Hematopoietic multipotent progenitor cell treated with erythropoietin and hydrocortisone succinate and interleukin-3 and kit ligand, for 17 days (in vitro differentiated cells): ENCODE measurements at places on chromosomes 16 and 17.

DNA sequence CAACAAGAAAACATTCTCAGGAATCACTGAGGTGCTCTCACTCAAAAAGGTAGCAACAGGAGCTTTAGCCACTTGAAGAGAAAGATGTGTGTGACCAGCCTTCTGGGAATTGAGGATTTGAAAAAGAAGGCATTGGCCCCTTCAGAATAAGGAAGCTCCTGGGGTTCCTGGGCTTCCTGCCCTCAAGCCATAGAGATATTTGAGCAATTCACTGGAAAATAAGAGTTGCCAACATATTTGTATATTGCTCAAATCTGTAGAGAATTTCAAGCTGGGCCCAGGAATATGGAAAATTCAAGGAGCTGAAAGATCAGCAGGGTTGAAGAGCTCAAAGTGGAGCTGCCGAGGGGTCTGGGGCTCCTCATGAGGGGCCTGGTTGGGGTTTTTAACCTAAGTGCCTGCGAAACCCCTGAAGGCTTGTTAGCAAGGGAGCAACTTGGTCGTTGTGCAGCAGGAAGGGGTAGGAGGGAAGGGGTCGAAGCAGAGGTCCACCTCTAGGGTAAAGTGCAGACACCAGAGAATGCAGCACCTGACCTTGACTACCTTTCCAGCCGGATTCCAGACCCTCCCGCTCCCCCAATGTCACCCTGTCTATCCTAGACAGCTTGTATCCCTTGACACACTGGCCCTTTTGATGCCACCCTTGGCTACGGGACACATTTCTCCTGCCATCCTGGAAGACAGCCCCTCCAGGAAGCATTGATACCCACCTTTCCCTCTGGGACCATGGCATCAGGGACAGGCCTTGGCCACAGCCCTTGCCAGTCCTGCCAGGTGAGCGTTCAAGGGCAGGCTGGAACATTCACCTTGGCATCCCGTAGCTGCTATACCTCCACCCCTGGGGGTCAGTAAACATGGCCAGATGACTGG lies 67.6 kb upstream of the SREBF1 start:
- DNase-seq: no peak

GRCh38 chr16:84732674-84733352 lies 33.0 kb downstream of the USP10 start:
- DNase-seq: peak; percentile 79

DNA sequence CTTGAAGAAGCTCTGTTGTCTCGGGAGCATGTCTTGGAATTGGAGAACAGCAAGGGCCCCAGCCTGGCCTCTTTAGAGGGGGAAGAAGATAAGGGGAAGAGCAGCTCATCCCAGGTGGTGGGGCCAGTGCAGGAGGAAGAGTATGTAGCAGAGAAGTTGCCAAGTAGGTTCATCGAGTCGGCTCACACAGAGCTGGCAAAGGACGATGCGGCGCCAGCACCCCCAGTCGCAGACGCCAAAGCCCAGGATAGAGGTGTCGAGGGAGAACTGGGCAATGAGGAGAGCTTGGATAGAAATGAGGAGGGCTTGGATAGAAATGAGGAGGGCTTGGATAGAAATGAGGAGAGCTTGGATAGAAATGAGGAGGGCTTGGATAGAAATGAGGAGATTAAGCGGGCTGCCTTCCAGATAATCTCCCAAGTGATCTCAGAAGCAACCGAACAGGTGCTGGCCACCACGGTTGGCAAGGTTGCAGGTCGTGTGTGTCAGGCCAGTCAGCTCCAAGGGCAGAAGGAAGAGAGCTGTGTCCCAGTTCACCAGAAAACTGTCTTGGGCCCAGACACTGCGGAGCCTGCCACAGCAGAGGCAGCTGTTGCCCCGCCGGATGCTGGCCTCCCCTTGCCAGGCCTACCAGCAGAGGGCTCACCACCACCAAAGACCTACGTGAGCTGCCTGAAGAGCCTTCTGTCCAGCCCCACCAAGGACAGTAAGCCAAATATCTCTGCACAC lies 21.2 kb downstream of the AKAP1 start:
- DNase-seq: no peak

DNA sequence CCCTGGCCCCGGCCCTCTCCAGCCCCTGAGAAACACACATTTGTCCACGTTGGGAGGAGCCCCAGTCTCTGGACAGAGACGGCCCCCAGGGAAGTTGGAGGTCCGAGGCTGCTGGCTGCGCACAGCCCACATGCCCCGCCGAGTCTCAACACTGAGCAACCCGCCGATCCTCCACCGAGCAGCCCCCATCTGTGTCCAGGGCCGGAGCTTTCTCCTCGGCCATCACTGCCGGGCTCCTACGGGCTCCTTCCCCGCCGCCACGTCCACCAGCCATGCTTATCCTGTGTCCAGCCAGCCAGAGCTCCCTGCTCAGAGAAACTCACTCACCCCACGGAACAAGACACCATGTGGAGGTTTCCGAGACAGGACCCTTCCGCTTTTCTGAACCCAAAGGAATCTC lies 103.3 kb downstream of the ENGASE start:
- no peak for DNase-seq

DNA sequence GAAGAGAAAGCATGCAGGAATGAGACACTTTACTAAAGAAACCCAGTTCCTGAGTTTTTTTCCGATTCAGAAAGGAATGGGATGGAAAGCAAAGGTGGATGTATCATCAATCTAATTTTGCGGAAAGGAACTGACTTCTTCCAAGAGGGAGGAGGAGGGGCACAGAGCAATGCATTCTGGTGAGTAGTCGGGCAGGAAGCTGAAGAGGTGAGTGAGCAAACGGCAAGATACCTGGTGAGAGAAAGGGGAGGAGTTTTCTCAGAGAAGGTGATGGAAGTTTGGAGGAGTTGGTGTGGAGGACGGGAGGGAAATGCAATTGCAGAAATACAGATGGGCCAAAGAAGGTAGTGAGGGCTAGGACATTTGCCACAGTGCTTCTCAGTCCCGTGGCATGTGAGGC lies 713.2 kb downstream of the KCNJ2 start:
- no peak for DNase-seq

GRCh38 chr16:31089199-31089598 lies 456 bp upstream of the PRSS53 start:
- no peak for DNase-seq

DNA sequence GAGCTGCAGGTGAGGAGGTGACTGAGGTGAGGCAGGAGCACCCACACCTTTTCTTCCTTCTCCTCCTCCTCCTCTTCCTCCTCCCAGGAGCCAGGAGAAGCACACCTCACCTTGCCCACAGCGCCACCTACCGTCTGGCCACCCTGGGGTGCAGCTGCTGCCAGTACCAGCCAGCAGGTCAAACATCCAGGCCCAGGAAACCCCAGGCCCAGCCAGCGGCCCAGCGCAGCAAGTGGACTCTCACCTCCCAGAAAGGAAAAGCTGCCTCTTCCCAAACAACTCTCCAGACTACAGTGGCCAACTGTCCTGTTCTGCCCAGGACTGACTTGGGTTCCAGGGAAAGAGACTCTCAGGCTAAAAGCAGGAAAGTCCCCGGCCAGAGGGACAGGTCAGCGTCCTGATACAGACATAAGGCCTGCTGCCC lies 22.7 kb downstream of the PEMT start:
- peak; percentile 69 for DNase-seq

DNA sequence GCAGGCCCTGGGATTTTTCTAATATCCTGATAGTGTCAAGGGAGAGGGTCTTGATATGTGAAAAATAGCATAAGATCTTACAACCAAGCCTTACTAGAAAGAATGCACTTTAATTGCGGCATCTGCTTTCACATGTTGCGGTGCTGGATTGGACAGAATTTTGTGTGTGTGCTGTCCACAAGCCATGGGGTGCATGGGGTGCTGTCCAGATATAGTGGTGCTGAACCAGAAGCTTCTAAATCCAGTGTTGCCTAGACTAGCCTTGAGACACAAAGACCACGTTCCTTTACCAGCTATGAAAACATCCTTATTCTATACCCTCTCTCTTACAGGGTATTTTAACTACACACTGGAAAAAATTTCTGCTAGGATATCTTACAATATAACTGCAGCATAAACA lies 244.0 kb downstream of the TMEM114 start:
- no peak for DNase-seq

- no peak for DNase-seq
Measured at GRCh38 chr16:89902980-89903379, 15.7 kb upstream of the MC1R start.

DNA sequence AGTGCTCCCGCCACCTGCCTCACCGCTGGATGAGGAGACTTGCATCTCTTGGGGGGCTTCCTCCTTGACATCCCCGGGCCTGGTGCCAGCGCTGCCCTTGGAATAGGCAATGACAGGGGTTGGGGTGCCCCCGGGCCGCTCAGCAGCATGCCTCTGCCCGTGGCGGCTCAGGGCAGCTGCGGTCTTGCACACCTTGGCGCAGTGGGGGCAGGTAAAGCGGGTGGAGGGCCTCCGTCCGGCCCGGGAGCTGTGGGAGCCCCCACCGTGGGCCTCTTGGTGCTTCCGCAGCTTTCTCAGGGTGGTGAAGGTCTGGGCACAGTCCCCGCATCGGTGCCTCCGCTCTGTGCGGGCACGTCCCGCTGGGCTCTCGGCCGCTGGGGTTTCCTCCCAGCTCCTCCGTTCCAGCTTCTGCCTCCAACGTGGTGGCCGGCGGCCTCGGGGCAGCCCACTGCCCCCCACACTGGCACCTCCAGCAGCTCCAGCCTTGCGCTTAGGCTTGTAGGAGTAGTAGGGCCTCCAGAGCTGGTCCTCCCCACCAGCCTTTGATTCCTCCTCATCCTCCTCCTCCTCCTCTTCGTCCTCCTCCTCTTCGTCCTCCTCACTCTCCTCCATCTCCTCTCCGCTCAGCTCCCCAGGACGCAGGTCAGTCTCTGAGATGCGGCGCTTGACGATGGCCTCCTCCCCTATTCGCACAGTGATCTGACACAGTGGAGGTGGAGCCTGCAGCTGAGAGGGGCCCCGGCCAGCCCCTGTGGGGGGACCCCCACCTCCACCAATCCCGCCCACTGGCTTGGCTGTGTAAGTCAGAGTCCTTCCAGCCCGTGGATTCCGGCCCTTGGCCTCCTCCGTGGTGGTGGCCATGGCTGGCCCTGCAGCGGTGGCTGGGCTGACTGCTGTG lies 16.7 kb downstream of the ZBTB4 start:
- DNase-seq: no peak

GRCh38 chr17:34916120-34916519 lies 45.1 kb downstream of the CCT6B start:
- no peak for DNase-seq

DNA sequence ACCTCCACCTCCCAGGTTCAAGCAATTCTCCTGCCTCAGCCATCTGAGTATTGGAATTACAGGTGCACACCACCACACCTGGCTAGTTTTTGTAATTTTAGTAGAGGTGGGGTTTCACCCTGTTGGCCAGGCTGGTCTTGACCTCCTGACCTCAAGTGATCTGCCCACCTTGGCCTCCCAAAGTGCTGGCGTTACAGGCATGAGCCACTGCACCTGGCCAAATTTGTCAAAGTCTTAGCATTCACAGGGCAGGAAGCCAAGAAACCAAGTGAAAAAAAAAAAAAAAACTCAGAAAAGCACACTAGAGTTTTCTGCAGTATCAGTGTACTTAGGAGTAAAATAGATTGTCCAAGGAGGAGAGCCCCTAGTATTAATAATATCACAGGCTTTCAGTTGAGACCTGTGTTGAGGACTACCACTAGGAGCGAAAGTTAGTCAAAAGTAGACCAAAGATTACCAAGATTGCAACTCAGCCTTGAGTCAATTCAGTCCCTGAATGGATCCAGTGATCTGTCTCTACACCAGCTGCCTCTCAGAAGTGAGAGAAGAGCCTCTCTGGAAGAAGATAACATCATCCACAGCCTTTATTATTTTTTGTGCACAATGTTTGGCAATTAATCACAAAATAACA lies 159.7 kb downstream of the CEP112 start:
- no peak for DNase-seq

DNA sequence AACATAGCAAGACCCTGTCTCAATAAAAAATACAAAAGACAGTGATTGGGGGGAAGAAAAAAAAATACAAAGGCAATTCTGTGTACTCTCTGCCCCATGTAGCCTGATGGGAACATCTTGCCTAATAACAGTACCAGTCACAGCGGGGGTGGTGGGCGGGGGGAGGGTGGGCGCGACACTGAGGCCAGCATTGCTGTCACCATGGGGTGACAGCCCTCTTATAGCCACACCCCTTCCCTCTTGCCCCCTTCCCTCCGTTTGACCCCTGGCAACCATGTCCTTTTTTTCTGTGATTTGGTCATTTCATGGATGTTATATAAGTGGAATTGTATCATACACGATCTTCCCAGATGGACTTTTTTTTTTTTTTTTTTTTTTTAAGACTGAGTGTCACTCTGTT lies 80.9 kb downstream of the DNAH17 start:
- DNase-seq: no peak

DNA sequence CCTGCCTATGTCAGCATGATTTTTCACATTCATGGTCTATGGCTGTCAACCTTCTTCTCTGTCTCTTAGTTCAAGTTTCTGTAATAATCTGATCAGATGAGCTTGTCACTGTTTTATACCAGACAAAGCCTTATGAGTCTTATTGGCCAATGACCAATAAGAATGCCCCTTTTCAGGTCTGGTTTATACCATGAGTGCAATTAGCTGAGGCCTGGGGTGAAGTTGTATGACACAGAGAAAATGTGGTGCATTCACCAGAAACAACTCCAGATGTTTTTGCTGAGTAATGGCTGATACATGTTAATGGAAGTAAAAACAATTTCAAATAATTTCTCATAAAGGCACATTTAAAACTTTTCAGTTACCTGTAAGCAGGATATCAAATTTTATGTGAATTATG lies 218.6 kb upstream of the CDH8 start:
- no peak for DNase-seq

DNA sequence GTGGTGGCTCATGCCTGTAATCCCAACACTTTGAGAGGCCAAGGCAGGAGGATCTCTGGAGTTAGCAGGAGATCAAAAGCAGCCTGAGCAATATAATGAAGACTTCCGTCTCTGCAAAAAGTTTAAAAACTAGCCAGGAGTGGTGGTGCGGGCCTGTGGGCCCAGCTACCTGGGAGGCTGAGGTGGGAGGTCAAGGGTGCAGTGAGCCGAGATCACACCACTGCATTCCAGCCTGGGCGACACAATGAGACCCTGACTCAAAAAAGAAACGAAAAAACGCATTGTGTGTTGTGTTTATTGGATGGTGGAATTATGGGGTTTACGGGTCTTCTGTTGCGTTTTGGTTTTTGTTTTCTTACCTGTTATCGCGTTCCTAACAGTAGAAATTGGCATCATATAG lies 863 bp upstream of the DDX19A start:
- no peak for DNase-seq

- no peak for DNase-seq
Measured at GRCh38 chr17:34398990-34399389, 36.0 kb upstream of the CCL1 start.

- DNase-seq: peak; percentile 46
Measured at GRCh38 chr17:73226556-73227172, 33.8 kb downstream of the COG1 start.
